Effector CD4-positive, alpha-beta T cell (primary cell): ENCODE measurements at places on chromosomes 6 and 20.

DNA sequence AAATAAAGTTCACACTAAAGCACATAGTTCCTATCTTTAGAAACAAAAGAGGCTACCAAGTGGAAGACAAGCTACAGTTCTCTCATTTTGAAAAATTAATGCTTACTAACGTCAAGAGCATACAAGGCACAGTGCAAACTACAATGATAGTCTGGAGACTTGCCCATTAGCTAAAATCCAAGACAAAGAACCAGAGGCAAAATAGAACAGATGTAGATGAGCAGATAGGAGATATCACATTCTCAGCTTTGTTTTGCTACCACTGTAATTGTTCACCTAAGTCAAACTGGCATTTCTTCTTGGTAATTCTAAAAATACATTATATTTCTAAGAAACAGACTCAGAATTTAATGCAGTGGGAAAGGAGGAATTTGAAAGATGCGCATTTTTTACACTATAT, 5.2 kb downstream of the TMEM30A start:
- DNase-seq: no peak

GRCh38 chr20:62617711-62618483, 24.4 kb upstream of the SLCO4A1 start:
- peak; percentile 28 for DNase-seq

GRCh38 chr20:31505903-31506302, 8.3 kb upstream of the HM13 start:
- DNase-seq: no peak

DNA sequence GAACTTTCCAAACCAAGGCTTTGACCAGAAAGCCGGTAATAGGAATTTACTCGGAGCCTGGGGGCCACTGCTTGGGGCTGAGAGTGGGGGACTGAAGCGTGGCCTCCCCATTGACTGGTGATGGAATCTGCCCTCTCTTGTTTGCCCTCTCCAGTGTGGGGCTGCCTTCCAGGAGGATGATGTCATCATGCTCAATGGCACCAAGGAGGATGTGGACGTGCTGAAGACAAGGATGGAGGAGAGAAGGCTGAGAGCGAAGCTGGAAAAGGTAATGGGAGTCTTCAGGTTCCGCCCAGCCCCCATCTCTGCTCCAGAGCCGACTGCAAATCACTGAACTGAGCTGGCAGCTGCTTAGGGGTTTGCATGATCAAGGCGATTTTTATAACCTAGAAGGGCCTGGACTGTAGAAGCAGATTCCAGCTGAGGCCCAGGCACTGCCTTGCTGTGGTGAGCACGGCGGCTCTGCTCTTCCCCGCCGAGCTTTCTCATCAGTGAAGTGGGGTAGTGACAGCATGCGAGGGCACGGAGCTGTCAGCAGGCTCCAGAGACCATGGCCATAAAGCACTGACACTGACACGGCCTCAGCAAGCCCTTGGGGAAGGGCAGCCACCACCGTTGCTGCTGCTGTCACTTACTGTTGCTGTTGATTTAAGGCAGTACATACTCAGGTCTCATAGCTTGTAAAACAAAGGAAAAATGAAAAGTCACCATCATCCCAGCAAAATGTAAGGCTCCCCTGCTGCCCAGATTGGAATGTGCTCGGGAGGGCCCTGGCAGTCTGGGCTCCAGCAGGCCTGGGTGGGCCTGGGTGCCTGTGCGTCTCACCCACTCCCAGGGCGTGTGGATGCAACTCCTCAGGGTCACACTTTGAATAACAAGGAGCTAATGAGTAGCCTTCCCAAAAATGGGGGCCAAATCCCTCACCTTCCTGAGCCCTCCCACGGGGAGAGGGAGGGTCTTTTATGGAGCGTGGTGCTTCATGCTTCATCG, 11.1 kb upstream of the FAM209A start:
- no peak for DNase-seq

GRCh38 chr6:88704980-88705379, 258.4 kb downstream of the RNGTT start:
- DNase-seq: no peak
